ENCODE measurements at places on chromosomes 1 and 21.

GRCh38 chr1:61237147-61237546, 154.8 kb downstream of the NFIA start:
- DNase-seq: no peak

DNA sequence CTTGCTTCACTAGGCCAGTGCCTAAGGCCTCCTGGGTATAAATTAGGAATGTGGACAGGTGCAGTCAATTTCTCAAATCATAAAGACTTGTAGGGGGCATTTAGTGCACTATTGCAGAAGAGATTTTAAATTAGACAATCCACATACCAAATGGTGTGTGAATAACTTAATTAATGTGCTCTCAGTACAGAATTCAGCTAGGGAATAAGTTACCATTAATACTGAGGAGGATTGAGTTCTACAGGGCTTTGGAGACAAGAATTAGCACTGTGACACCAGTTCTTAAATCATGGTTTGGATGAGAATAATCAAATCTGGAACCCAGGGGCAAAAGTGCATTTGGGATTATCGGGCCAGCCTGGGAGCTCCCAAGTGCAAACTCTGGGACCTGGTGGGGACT, 1.7 kb downstream of the SYPL2 start:
- no peak for DNase-seq

DNA sequence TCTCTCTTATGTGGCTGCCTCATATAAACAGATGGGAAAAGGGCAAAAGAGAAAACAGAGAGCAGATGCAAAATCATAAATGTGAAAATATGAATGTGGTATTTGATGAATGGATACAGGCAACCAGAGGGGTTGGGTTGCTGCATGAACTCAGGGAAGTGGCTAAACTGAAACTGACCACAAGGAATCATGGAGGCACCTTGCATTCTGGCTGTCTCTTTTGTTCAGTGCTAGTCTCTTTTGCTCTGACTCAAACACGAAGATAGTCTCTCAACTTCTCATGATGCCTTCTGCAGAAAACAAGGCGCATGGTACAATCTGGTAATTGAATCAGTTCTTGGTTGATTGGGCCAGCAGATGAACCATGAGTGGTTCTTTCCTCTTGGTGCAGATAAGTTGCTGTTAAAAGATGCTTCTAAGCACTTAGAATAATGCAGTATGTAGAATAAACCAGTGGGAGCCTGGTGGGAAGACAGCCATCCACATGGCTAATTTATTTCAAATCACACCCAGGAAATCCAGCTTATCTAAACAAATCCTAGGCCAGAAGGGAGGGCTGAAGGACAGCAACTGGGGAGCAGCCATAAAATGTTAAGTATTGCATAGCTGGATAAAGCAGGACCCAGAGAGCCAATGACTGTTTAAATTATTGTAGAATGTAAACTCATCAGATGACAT, 64.2 kb downstream of the HLX start:
- DNase-seq: peak; percentile 44

- no peak for DNase-seq
Observed at GRCh38 chr1:226586650-226587422, 38.3 kb downstream of the STUM start.

- DNase-seq: peak; percentile 89
Observed at GRCh38 chr1:44676484-44677200, 2.1 kb downstream of the ARMH1 start.

DNA sequence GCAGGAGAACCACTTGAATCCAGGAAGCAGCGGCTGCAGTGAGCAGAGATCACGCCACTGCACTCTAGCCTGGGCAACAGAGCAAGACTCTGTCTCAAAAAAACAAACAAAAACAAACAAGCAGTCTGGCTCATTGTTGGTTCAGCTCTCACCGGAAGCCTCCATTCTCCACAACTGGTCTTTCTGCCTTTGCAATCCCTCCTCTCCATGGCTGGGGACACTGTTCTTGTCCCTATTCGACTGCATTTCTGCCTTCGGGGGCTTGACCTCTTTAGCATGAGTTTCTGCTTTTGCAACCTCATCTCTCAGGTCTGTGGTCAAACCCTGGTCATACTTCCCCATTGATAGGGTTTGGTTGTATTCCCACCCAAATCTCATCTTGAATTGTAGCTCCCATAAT, 216.3 kb upstream of the NR5A2 start:
- DNase-seq: no peak

Data from EH (cell line).